Activated T-helper 1 cell treated with anti-CD3 and anti-CD28 coated beads, Interleukin-2, amount 50 U/mL, for 16 hours (primary cell): ENCODE measurements at places on chromosomes 3 and 15.

DNA sequence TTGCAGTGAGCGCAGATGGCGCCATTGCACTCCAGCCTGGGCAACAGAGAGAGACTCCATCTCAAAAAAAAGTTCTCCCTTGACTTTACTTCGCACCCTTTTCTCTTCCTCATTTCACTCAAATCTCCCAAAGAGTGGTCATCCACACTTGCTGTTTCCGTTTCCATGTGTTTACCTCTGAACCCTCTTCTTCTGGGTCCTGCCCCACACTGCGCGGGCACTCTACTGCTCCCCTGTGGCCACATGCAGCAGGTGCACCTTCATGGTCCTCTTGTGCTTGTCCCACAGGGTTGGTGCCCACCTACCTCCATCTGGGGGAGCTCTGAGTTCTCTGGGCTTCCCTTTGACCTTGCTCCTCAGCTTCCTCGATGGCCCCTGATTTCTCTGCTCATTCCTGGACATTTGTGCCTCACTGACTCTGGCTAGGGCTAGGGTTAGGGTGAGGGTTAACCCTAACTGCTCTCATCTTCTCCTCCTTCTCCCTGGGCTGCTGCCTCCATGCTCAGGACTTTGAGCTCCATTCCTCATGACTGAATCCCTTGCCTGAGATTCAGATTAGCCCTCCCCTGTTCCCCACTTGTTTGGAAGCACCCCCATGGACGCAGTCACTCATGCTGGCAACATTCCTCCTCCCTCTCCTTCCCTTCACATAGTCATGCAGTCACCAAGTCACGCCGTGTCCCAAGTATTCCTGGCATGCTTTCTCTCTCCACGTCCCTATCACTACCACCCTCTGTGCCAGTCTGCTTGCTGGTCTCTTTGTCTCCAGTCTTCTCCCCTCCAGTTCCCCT lies 26.6 kb upstream of the KY start:
- no peak for DNase-seq

DNA sequence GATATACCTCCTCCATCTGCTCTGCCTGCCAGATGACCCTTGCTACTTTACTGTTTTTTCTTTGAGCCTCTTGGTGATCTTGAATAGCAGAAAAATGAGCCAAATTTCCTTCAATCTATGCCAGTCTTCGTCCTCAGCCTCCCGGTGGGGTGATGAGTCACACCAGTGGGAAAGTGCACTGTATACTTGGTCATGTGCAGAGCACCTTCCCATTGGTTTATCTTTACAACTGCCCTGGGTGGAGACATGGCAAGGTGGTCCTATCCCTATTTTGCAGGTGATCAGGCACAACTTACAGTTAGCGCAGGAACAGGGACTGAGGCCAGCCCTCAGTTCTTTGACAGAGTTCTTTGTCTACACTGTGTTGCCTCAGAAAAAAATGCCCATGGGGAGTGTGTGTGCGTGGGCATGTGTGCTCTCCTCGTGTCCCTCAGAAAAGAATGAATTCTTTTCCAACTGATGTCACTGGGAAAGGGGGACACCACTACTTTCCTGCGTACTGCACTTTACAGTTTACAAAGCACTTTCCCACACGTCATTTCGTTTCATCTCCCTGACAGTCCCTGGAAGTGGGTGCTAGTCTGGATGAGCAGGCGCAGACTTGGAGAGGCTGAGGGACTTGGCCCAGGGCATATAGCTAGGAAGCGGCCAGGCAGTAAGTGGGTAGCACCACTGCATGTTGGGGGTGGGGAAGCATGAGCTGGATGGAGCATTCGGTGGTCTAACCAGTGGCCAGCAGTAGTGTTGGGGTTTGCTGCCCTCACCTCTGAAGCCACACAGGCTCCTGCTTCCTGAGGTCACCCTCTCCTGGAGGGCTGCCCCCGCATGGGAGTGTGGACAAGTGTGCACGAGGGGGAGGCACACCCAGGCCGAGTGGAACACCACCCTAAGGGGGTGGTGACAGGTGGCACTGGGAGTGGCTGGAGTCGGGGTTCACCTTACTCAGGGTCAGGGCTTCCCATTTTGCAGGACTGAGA lies 24.1 kb downstream of the SMAD3 start:
- no peak for DNase-seq

DNA sequence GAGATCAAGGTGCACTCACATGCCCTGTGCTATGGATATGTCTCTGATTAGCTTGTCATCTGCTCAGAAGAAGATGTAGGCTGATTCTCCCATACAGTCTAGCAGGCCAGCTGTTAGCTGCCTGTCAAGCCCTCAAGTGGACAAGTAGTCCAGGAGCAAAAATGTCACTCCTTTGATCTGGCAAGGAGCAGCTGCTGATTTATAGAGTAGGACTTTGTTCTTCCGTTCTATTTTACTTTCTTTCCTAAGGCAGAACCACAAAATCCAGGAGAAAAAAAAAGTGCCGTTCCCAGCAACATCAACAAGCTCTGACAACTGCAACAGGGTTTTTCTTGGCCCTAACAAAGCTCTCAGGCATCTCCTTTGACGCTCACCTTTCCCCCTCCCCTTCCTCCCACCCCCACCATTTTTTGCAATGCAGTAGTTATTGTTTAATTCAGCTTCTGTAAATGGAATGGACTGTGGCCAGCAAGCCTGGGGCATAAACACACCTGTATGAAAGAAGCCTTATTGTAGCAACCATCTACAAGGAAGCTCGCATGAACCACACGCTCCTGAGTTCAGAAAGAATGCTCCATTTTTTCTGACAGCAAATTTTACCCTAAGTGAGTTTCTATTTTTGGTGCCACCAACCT lies 196.3 kb downstream of the MEIS2 start:
- no peak for DNase-seq

GRCh38 chr3:24316887-24317383 lies 177.7 kb downstream of the THRB start:
- no peak for DNase-seq

- DNase-seq = no peak
These were observed 118.3 kb upstream of the TRIM42 start for GRCh38 chr3:140559546-140559945.

DNA sequence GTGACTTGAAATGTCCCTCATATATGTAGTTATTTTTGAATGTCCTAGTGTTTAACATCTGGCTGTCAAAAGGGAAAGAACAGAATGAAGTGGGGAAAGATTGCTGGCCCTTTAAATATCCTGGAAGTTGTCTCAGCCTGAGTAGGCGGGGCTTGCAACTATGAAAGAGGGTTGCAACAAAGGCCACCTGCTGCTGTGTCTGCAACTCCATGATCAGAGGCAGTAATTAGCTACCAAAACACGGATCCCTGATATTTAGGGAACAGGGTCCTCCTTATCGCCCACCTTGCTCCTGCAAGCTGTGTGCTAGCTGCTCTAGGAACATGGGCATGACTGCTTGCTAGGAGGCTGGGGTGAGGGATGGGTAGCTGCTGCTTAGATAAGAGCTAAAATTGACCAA lies 100.2 kb upstream of the CFAP20DC start:
- DNase-seq = no peak

DNA sequence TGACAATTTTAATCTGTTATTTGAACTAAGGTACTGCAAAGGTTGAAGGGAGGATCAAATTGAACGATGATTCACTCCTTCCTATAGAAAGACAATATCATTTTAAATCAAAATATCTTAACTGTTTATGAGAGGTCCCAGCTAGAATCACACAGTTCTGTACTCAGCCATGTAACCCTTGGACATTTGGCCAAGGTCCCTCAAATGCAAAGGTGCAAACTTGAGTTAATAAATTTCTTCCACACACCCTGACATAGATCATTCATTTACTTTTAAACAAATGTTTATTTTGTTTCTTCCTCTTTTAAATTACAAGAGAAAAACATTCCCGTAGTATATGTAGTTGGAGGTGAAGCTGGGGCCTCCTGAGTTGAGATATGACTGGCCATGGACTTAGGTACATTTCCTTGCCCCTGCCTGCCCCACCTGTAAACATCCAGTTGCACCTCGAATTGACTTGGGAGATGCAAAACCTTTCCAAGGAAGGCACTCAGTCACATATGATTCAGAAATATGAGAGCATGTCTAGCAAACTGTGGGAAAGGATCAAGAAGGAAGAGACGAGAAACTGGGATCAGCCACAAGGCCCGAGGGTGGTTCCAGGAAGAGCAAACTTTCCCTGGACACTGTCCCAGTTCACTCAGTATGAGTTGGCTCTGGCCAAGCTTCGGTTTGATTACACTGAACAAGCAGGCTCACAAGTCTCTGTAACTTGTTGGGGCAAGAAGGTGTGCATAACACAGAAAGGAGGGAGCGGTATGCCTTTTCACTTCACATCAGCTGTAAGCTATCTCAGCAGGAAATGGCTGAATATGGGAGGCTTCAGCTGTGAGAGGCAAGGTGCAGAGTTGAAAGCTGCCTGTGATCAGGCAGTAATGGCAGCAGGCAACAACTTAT lies 6.7 kb downstream of the TNFSF10 start:
- no peak for DNase-seq
